Activated naive CD8-positive, alpha-beta T cell treated with anti-CD3 and anti-CD28 coated beads for 36 hours (primary cell): ENCODE measurements at places on chromosomes 2 and 18. TPM values are rescaled to one million over a fixed set of nuclear protein-coding genes. Genes with fewer than 3 reads are reported as not detected.

Gene LRP2
- 1.4 TPM for total RNA-seq

Gene IL1F10
- total RNA-seq = not detected

Gene CABYR
- 1.6 TPM for total RNA-seq

Gene IGFBP5
- not detected for total RNA-seq

Gene ARMC9
- total RNA-seq = 5.1 TPM

Gene ACVR1C
- total RNA-seq = 1.0 TPM

Gene C1QL2
- total RNA-seq = not detected

Gene ARHGAP15
- 47.0 TPM for total RNA-seq

Gene ZNF521
- not detected for total RNA-seq

Gene MYOM1
- 0.60 TPM for total RNA-seq

Gene UGT1A8
- total RNA-seq = not detected

Gene SCYGR4
- not detected for total RNA-seq

Gene PLEK
- total RNA-seq = 2.2 TPM

Gene MAP3K19
- not detected for total RNA-seq

Gene TRABD2A
- total RNA-seq = 59.2 TPM

Gene CPSF3
- 83.8 TPM for total RNA-seq

Gene PAIP2B
- total RNA-seq = 2.4 TPM

Gene TRPM8
- total RNA-seq = not detected

Gene DHRS9
- not detected for total RNA-seq

Gene NPPC
- 1.1 TPM for total RNA-seq

Gene IL36RN
- not detected for total RNA-seq

Gene MBD1
- 65.6 TPM for total RNA-seq

Gene GPR55
- total RNA-seq = 20.4 TPM

Gene CLEC4F
- not detected for total RNA-seq

Gene PTPN4
- total RNA-seq = 32.9 TPM

Gene TMEM163
- total RNA-seq = not detected

Gene RUFY4
- 2.0 TPM for total RNA-seq

Gene MC2R
- total RNA-seq = not detected

Gene SPHKAP
- not detected for total RNA-seq

Gene CAVIN2
- total RNA-seq = not detected

Gene DNAH6
- 0.21 TPM for total RNA-seq

Gene PDE11A
- total RNA-seq = not detected

Gene SCN9A
- not detected for total RNA-seq

Gene MC4R
- total RNA-seq = not detected

Gene ANXA4
- total RNA-seq = 15.6 TPM

Gene PRSS56
- total RNA-seq = not detected

Gene LDAH
- 24.7 TPM for total RNA-seq

Gene CD226
- 57.2 TPM for total RNA-seq

Gene TFCP2L1
- 0.04 TPM for total RNA-seq

Gene PTRHD1
- total RNA-seq = 23.8 TPM

Gene HES6
- total RNA-seq = 3.5 TPM

Gene EPHA4
- total RNA-seq = 0.47 TPM

Gene SMARCAL1
- total RNA-seq = 25.3 TPM

Gene SLC16A14
- 1.0 TPM for total RNA-seq

Gene ANKRD30B
- not detected for total RNA-seq

Gene SMAD2
- total RNA-seq = 105 TPM

Gene BCL11A
- 1.8 TPM for total RNA-seq

Gene CRYGD
- total RNA-seq = not detected

Gene GTF2A1L
- total RNA-seq = not detected

Gene TUBA4B
- not detected for total RNA-seq

Gene SMYD5
- total RNA-seq = 42.4 TPM

Gene GULP1
- not detected for total RNA-seq

Gene NXPH2
- total RNA-seq = not detected

Gene C2orf81
- total RNA-seq = 5.1 TPM

Gene FSHR
- not detected for total RNA-seq
